KBM-7 (cell line): ENCODE measurements at places on chromosomes 3 and 15.
A peak's percentile ranks its signal among the peaks of the same experiment; 100 is the strongest.

- peak; percentile 32 for DNase-seq
Measured at GRCh38 chr3:41207355-41207754, 8.1 kb downstream of the CTNNB1 start.

DNA sequence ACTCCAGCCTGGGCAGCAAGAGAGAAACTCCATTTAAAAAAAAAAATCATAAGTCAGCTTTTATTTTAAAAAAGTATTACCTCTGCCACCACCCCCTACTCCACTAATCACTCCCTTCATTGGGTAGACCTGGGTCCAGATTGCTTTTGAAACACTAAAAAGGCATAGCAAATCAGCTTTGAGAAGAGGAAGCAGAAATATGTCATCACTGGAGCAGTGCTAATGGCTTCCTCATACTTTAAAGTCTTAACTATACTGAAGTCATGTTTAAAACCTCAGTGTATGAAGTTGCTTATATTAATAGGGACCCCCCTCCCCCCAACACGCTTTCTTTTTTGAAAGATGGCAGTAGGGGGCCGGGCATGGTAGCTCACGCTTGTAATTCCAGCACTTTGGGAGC is 1.0 kb upstream of the HTR3D start:
- DNase-seq: no peak

- no peak for DNase-seq
Measured at GRCh38 chr15:42118650-42119445, 24.5 kb upstream of the PLA2G4D start.

DNA sequence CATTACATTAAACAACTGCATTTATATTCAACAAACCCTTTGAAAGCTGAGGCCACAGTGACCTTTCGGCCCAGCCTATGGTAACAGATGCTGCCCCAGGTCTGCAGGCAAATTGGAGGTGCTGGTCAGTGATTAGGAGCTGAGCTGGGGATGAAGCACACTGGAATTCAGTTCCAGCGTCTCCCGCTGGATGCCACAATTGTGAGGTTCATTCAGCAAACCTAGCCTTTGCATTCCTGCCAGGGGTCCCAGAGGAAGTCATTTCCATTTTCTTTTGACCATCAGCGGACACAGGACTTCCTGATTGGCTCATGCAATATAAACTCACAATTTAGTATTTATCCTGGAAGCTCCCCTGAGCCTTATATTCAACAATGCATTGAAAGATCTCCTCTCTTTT is 89.5 kb downstream of the IL20RB start:
- DNase-seq: no peak

GRCh38 chr3:140536926-140537726 is 140.7 kb upstream of the TRIM42 start:
- no peak for DNase-seq

DNA sequence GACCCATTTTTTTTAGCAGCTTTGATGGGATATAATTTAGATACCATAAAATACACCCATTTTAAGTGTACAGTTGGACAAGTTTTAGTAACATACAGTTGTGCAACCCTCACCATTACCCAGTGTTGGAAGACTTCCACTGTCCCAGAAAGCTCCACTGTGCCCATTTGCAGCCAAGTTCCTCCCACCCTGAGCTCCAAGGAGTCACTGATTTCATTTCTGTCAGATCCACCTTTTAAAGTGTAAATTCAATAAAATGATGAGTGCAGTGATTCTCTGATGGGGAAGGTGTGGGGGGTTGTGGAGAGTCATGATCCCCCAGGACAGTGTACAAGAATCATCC is 93.2 kb upstream of the IGF1R start:
- no peak for DNase-seq

- DNase-seq: no peak
Measured at GRCh38 chr15:80441041-80441440, 36.9 kb downstream of the ARNT2 start.

- peak; percentile 35 for DNase-seq
Measured at GRCh38 chr3:194880940-194881925, 195.6 kb downstream of the FAM43A start.

DNA sequence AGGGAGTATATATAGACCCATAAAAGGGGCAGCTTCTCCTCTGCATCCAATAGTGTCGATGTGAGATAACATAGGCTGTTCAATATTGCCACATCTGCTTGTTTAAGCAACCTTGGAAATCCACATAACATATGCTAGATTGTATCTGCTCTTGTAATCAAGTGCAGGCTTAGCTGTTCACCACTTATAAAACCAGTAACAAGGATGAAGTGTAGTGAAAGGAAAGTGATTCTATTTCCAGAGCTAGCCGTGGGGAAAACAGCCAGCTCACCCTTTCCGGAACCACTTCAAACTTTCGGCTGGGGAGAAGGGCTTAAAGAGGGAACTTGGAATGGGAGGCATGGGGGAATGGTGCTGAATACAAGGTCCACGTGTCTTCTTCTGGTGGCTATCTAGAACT is 204.0 kb downstream of the TAFA4 start:
- DNase-seq: no peak

- DNase-seq: no peak
Measured at GRCh38 chr15:93941697-93942096, 289.7 kb upstream of the MCTP2 start.

DNA sequence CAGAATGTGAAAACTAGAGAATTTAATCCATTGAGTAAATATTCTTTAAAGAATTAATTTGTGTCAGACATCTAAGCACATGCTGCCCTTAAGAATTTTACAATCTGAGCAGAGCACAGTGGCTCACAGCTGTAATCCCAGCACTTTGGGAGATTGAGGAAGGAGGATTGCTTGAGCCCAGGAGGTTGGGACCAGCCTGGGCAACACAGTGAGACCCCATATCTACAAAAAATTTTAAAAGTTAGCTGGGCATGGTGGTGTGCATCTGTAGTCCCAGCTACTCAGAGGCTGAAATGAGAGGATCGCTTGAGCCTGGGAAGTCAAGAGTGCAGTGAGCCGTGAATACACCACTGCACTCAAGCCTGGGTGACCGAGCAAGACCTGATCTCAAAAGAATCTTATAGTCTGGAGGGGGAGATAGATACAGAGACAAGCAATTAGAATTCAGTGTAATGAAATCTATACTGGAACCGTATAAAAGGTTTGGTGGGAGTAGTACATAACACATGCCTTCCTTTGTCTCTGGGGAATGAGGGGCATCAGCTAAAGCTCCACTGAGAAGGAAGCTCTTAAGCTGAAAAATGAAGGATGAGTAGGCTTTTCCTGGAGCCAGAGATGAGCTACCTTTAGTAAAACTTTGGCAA is 21.2 kb downstream of the ATP11B start:
- DNase-seq: no peak

DNA sequence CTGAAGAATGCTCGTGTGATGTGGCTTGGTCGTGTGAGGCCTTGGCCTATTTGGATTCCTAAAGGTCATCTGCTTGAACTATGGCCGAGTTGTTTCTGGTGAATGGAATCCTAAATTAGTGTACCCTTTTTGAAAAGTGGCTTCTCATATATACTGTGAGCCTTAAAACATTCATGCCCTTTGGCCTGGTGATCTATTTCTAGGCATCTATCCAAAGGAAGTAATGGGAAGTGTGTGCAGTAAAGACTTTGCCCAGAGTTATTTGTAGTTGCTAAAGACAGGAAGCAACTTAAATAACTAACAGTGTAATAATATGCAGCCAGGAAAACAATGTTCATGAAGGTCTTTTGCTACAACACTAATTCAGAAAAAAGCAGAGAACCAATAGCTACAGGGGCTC is 3.0 kb downstream of the DGKG start:
- no peak for DNase-seq

GRCh38 chr3:71466483-71466882 is 117.0 kb downstream of the FOXP1 start:
- no peak for DNase-seq

DNA sequence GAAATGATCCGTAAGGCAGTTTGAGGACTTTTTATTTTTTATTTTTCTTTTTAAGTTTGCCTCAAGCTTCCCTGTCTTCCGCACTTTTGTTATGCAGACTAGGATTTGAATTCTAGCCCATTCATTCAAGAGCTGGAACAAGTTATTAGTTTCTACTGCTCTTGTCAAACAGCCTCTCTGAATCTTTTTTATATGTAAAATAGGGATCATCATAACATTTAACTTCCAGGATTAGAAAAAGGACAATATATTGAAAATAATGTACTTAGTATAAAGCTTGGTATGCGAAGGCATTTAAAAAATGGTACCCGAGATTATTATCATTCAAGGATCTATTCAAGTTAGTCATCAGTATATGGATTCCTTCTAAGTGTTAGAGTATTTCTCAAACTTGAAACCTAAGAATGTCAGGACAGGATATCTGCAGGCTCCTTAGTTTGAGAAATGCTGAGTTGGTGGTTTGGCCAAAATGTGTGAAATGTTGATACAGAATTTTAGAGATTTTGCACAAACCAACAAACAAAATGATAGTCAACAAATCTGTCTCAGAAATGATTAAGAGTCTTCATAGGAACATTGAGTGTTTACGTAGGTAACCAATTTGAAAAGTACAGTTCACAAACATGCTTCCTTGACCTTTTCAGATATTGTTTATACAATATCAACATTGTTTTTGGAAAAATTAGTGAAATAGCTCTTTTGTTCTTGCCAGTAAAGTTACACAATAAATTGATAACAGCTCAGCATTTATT is 40.5 kb upstream of the IGSF10 start:
- no peak for DNase-seq

- DNase-seq: no peak
Measured at GRCh38 chr3:42683875-42684598, 1.3 kb upstream of the KLHL40 start.

- no peak for DNase-seq
Measured at GRCh38 chr3:189714991-189715961, 84.1 kb downstream of the TP63 start.

GRCh38 chr3:119098619-119099222 is 47.2 kb upstream of the TEX55 start:
- peak; percentile 43 for DNase-seq

- DNase-seq: no peak
Measured at GRCh38 chr15:38593524-38593923, 28.9 kb upstream of the RASGRP1 start.

DNA sequence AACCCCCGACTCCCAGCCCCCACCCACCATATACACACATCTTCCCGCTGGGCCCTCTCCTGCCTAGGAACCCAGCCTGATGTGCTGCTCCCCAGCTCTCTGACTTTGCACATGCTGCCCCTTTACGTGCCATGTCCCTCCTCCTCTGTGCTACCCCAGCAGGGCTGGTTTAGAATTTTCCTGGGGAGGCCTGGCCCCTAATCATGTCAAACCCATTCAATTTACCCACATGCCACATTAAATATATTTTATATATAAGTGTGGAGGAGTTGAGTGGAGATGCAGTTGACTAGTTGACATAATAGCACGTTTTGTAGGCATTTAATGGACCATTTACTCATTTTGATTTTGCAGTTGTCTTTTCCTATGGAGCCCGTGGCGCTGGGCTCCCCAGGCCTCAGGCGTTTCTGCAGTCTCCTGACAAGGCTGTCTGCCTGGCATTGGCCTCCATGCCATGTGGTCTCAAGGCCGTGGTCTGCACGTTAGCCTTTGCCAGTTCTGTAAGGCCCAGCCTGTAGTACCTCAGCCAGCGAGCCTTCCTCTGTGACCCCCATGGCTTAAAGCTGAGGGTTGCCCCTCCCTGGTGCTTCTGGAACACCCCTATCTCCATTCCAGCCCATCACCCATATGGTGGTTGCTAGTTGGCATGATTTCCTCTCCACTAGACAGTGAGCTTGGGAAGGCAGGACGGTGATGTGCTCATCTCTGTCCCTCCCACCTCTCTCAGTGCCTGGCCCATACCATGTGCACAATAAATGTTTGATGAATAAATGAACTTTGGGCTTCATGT is 155.8 kb downstream of the TLE3 start:
- no peak for DNase-seq

GRCh38 chr3:156149876-156150275 is 29.5 kb downstream of the KCNAB1 start:
- DNase-seq: no peak

- DNase-seq: no peak
Measured at GRCh38 chr3:192489579-192489978, 237.8 kb downstream of the FGF12 start.

GRCh38 chr15:94119923-94120775 is 111.2 kb upstream of the MCTP2 start:
- DNase-seq: peak; percentile 79

- DNase-seq: no peak
Measured at GRCh38 chr3:124785973-124786372, 55.7 kb downstream of the UMPS start.

- DNase-seq: no peak
Measured at GRCh38 chr15:73176598-73176997, 124.3 kb downstream of the NEO1 start.

- no peak for DNase-seq
Measured at GRCh38 chr3:135246027-135246426, 451.0 kb downstream of the EPHB1 start.

DNA sequence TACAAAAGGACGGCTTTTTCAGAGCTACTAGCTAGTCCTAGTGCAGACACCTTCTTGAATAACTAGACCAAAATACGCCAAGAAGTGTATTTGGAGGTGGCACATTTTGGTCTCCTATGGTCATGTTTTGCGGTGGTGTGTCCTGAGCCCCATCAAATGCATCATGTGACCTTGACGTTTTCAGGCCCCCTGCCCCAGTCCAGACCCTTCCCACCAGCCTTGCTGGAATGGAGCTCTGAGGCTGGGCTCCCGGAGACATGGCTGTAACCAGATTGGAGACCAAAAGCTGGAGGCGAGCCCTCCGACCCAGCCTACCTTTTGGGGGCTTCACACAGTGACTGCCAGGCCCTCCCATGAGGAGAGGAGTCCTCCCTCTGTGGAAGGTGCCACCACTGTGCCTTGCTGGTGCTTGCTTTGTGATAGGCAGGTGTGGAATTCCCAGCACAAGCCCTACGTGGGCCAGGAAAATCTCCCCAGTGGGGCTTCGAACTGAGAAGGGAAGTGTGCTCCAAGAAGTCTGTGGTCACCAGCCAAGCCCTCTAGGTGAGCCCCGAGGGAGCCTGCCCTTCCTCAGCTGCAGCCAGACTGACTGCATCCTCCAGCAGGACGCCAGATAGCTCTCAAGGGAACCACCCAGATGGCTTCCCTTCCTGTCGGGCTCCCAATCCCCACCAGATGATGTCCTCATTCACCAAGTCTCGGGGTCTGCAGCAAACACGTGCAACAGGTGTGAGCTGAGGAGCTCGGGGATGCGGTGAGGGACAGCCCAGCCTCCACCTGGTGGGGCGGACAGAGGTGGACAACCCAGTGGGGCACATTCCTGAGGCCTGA is 126.2 kb downstream of the ASB7 start:
- no peak for DNase-seq

DNA sequence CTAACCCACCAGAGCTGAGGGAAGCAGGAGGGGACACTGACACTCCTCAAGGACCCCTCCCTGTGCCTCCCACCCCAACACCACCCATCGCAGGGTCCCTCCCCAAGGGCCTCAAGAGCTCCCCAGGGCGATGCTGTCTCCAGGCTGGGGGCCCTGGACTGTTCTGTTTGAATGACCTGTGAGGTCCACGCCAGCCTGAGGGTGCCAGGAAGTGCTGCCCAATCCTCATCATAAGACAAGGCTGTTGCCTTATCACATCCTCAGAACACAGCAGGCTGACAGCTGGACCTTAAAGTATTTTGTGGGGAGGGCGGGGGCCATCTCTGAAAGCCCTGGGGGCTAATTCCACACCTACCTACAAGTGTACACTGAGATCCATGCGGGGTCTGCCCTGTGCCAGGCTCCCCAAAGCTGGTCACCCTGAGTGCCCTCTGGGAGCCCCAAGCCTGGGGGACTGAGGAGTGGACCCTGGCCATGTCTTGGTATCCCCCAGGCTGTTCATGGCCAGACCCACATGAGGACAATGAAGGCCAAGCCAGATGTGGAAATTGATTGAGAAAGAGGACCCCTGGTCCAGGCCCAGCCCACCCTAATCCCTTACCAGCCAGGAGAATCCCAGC is 23.8 kb upstream of the GOLGA6C start:
- DNase-seq: no peak

GRCh38 chr3:183563536-183563874 is 8.0 kb upstream of the KLHL6 start:
- no peak for DNase-seq
